ENCODE measurements at places on chromosomes 13 and 19.

DNA sequence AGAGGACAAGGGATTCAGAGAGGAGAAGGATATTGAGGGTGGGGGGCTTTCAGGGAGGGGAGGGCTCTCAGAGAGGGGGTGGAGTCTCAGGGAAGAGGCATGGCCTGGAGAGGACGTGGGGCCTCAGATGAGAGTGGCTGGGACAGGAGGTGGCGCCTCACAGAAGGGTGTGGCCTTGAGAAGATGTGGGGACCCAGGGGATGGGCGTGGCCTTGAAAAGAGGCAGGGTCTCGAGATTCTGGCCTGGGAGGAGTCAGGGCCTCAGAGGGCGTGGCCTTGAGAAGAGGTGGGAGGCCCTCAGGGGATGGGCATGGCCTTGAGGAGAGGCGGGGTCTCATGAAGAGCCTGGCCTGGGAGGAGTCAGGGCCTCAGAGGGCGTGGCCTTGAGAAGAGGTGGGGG lies 23.7 kb upstream of the TNFSF14 start:
- DNase-seq: no peak

- no peak for DNase-seq
These were observed 30.8 kb upstream of the PEPD start for GRCh38 chr19:33552191-33552927.

DNA sequence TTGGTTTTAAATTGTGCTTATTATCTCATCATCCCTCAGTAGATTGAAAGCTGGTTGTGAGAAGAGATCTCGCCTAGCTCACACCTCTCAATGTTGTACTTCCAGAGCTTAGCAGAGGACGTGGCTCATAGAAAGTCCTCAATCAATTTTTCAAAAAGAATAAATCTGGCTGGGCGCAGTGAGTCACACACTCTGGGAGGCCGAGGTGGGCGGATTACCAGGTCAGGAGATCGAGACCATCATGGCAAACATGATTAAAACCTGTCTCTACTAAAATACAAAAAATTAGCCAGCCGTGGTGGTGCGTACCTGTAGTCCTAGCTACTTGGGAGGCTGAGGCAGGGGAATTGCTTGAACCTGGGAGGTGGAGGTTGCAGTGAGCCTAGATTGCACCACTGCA lies 4.7 kb upstream of the ASF1B start:
- no peak for DNase-seq

GRCh38 chr13:42484386-42484785 lies 89.6 kb upstream of the TNFSF11 start:
- DNase-seq: no peak

DNA sequence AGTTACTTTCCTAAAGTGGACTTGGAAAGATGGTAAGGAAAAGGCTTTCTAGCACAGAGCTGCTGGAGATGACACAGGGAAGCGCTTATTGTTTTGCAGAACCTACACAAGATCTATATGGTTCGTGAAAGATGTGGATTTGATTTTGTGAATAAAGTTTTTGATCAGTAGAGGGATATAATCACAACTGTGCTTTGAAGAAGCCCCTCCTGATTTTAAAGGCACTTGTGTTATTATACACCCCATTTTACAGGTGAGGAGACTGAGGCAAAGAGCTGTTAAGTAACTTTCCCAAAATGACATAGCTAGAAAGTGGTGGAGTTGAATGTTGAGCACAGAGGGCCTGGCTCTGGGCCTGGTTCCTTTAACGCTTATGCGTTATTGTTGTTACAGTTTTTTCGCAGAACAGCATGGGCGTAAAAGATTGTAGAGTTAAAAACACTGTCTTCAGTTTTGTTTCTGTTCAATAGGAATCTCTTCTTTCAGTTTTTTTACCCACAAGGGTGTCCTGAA lies 1.4 kb downstream of the TDRD3 start:
- no peak for DNase-seq

DNA sequence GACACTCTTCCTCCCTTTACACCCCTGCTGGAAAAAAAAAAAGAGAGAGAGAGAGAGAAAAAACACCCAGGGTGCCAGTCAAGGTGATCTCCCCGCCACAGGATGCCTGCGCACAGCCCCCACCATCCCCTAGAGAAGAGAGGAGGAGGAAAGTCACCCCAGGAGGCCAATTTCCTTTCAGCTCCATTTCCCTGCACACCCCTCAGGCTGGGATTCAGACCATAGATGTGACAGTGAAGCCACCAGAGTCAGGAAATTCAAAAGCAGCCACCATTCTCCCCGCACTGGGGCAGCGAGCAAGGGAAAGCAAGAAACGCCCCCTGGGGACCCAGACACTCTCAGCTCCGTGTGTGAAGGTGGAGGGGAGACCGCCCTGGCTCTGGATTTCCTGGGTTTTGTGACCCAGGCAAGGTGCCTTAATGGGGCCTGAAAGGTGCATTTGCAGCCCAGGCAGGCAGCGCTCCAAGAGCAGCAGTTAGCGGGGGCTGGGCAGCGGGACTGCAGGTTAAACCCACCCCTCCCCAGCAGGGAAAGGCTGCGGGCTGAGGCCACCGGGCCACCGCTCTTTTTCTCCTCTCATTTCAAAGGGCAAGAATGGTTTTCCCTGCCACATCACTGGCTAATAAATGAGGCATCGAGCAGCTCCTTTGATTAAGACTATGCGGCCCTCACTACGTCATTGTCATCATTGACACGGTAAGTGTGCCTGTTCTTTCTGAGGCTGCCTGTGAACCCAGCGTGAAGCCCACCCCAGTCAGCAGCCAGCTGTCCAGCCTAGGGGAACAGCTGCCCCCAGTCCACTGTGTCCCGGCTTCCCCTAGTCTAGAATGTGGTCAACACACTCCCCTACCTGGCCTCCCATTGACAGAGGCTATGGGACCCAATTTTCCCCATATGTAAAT lies 83.8 kb upstream of the TM9SF2 start:
- no peak for DNase-seq

GRCh38 chr19:22286151-22286810 lies at the start of gene ZNF729:
Gene ZNF729 (plus strand): TSS chr19:22286441. CDS start chr19:22286526, 85 bp downstream.
- no peak for DNase-seq

- DNase-seq: no peak
These were observed 80.0 kb downstream of the NDFIP2 start for GRCh38 chr13:79560954-79561353.

DNA sequence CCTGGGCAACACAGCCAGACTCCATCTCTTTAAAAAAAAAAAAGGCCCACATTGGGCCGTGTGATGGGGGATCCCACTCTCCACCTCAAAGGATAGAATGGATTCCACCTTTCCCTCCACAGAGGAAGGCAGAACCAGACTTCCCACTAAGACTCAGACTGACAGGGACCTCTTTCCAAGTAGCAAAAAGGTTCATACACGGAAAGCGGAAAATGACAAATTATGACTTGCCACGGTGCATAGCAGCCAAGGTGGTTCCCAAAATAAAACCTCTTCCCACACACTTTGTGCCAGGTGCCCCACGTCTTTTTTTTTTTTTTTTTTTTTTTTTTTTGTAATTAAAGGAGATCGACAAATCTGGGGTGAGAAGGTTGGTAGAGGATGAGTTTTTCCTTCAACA lies 14.4 kb upstream of the TTYH1 start:
- DNase-seq: no peak

DNA sequence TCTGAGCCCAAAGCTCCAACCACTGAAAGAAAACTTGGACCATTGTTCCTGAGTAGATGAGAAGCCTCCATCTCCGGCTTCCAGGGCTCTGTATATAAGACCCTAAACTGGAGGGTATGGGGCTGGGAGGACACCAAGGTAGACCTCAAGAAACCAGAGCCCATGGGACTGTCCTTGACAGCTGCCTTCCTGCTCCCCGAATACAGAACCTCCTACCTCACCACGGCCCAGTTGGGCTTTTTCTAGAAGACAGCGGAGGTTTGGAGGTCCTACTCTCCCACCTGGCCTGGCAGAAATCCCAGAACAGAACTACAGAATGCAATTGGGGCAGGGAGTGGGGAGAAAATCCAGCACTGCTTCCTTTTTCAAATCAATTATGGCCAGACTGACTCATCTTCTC lies 177.3 kb upstream of the ZNF507 start:
- DNase-seq: no peak

DNA sequence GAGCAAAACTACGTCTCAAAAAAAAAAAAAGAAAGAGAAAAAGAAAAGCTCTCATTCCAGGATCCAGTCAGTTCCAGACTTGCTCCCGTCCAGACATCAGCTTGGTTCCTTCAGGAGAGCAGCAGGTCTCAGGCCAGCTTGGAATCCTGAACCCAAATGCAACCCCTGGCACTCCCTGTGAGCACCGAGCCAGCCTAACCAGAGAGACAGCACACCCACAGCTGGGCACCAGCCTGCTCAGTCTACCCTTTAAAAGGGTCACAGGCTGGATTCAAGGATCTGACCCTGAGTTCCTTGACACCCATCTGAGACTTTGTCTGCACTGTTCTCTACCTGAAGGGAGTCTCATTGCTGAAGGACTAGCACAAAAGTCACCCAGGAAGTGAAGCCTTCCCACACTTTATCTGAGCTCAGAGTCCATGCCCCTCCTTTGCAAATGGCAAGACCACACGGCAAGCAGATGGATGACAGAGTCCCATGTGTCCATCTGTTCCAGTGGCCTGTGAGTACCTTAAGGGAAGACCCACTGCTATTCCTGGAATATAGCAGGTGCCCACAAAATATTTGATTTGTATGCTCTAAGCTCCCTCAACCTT lies 1.4 kb downstream of the PEPD start:
- DNase-seq: no peak

GRCh38 chr13:108827646-108828045 lies 198.2 kb downstream of the MYO16 start:
- DNase-seq: no peak

DNA sequence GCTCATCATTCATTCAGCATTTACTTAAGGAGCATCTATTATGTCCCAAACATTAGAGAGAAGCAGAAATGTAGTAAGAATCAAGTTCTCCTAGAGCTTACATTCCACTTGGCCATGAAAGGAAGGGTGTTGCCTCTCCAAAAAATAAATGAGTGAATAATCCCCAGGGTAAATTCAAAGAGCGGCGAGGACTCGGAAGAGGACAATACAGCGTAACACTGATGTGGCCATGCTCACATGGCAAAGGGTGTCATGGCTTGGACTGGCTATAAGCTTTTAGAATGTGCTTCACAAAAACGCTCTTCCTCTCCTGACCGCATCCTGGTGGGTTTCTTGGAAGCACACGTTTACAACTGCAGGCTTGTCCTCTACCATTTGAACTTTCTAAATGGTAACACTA lies 290.2 kb downstream of the IRS2 start:
- DNase-seq: no peak

GRCh38 chr13:26910754-26911465 lies 150.3 kb upstream of the GPR12 start:
- no peak for DNase-seq

- no peak for DNase-seq
These were observed 86.7 kb downstream of the ZNF100 start for GRCh38 chr19:21680671-21681070.

- no peak for DNase-seq
These were observed 458.2 kb downstream of the TSHZ3 start for GRCh38 chr19:30891051-30891450.

DNA sequence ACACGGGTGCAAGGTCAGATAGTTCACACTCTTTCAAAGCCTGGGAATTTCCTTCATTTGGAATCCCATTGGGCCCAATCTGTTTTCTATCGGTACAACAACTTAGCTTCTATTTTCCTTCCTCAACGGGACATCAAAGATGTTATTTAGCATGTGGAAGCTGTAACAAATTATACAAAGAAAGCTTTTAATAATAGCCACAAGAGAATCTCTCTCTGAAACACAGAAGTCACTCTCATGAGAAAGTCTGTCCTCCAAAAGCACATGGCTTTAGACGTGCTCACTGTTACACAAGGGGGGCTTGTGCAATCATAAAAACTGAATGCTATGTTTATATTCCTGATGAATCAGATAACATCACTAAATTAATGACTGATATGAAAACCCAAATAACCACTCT lies 28.9 kb upstream of the CYSLTR2 start:
- DNase-seq: no peak

GRCh38 chr13:113781571-113781970 lies 22.5 kb downstream of the TMEM255B start:
- no peak for DNase-seq

- no peak for DNase-seq
These were observed 6.0 kb upstream of the EML2 start for GRCh38 chr19:45645068-45645630.

DNA sequence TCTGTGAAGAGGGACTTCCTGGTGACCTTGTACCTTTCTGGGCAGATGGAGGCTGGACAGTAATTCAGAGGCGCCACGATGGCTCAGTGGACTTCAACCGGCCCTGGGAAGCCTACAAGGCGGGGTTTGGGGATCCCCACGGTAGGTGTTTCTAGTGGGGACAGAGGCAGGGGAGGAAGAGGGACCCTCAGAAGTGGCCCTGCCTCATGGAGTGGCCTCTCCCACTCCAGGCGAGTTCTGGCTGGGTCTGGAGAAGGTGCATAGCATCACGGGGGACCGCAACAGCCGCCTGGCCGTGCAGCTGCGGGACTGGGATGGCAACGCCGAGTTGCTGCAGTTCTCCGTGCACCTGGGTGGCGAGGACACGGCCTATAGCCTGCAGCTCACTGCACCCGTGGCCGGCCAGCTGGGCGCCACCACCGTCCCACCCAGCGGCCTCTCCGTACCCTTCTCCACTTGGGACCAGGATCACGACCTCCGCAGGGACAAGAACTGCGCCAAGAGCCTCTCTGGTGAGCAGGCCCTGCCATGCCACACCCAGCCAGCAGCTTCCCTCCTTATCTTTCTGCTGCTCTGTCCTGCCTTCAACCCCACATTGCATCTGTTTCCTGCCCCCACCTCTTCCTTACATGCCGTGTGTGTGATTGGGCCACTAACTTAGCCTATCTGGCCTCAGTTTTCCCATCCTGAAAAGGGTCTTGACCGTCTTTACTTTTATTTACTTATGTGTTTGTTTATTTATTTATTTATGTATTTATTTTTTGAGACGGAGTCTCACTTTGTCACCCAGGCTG lies 7.3 kb downstream of the ANGPTL4 start:
- no peak for DNase-seq

DNA sequence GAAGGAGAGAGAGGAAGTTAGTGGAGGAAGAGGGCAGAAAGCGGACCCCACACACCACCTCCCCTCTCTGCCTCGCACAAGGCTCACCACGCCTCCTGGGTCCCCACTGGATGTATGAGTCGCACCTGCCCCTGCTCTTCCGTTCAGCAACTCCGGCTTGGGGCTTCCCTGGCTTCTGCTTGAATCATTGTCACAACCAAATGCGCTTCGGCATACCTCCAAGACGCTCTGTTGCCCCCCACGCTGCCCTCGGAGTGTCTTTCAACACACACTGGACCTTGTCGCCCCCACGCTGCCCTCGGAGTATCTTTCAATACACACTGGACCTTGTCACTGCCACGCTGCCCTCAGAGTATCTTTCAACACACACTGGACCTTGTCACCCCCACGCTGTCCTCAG lies 247.2 kb downstream of the TEX29 start:
- no peak for DNase-seq

Measured in NCI-H1417 treated with DMSO at 0.1 percent for 48 hours (cell line).